GM13977 (cell line): ENCODE measurements at places on chromosomes 2 and 18.
A peak's percentile ranks its signal among the peaks of the same experiment; 100 is the strongest.

GRCh38 chr2:96116424-96116878 lies at the start of gene ADRA2B:
Gene ADRA2B (minus strand): TSS chr2:96116571. CDS start chr2:96116149, 422 bp downstream.
- peak; percentile 93 for DNase-seq

DNA sequence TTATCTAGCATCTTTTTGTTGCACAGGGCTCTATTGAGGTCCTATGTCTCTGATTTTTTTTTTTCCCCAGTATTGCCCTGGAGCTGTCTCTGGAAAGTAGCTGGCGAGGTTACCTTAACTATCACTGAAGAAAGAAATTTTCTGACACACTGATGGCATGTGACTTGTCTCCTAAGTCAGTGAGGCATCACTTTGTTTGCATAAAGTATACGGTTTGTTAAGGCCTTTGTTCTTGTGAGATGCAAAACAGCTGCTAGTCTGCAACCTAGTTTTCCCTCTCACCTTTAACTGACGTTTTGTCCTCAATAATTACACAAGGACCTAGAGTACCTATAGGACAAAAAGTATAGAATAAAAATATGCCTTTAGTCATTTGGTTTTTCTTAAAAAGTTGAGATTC lies 41.8 kb downstream of the UBXN4 start:
- DNase-seq, result no peak

DNA sequence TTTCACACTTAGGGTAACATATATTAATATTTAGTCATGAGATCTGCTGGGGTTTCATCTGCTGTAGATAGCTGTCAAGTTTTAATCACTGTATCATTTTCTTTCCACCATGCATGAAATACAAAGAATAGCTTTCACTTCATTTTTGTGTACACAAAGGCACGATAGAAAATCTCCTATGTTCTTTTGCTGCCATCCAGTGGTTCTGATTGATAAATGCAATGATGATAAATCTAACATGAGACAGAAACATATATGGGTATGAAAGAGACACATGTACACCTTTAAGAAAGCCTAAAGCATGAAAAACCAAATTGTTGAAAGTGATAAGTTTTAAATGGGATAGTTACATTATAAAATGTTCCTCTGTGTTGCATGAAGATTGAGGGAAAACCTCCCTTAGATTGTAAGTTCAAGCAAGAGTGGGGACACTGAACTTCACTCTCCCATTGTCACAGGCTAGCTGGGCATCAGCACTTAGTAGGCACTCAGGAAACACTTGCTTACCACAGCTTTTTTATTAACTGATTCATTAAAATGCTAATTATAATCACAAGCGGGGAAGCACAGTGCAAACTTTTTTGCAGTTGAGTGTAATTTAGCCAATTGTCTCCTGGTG lies 31.2 kb downstream of the C1D start:
- DNase-seq, result peak; percentile 54

DNA sequence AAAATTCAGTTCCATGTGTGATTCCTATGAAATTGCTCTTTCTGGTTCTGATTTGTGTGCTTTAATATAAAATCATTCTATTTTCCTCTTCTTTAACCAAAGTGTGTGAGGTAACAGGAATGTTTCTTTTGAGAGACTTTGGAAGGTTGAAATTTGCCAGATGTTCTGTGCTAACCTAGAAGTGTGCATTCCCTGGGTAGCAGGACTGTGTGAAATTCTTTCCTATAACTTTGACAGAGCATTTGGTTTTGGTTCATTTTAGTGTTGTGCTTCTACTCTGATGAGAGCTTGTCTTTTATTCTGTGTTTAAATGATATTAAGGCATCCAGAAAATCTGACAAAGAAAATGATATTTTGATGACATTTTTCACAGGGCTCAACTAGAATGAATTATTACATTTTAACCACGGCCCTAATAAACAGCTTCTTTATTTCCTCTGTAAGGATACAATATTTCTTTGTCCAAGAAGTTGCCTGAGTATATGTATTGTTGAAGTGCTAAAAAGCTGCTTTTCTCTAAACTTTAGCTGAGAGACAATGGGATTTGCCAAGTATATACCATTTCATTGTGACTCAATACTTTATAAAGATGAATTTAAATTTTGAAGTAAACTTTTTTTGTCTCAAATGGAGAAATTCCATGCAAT lies 34.7 kb upstream of the DLX1 start:
- DNase-seq, result no peak

DNA sequence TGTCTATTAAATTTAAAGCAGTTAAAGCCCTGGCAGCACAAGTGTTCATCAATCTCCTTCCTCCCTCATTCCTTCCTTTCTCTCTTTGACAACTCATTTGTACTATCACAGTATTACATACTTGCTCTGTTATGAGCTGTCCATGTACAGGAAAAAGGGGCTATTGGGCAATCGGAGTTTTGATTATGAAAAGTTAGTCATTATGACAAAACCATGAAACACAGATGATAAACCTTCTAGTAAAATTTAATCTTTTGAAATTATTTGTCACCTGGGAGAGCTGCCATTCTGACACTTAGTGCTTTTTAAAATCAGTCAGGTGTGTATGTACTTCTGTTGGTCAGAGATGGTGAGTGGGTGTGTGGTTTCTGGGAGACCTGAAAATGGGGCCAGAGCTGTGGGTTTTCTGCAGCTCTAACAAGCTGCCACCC lies 39.4 kb downstream of the MAP4K4 start:
- no peak for DNase-seq

DNA sequence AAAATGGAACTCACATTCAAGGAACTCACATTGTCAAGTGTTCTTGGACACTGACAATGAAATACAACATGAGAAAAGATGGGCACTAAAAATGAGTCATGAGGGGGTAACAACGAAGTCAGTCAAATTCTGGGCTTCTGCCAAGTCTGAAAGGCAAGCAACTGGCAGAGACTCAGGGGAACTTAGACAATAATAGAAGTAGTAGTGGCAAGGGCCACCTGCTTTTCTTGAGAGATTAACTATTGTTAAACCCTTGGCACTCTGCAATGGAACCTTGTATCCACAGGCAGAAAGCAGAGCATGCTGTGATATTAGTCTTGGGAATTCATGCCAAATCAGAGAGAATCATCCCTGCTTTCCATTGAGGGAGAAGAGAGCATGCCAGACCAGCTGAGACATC lies 382.6 kb upstream of the CDH2 start:
- no peak for DNase-seq

- no peak for DNase-seq
These were observed 421 bp upstream of the CNTNAP5 start for GRCh38 chr2:124024561-124025170.

DNA sequence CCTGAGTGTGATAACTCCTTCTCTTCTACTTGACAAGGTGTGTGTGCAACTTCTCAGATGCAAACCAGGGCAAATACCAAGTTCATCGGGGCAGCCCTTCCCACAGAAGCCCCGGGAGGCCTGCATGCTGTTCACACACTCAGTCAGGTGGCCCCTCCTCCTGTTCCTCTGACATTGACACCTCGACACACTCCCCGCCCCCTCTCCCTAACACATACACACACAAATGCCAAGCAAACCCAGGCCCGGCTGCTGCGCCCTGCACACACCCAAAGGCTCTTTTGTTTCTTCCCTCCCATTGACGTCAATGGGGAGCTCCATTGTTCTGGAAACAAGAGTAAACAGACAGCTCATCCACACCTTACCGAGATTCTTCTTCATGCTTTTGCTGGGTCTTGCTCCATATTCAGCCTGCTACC lies 1.7 kb upstream of the PER2 start:
- no peak for DNase-seq

- DNase-seq, result no peak
These were observed 232.3 kb upstream of the MEIS1 start for GRCh38 chr2:66202586-66202985.
